ENCODE measurements at places on chromosomes 6 and 20.
A peak's percentile ranks its signal among the peaks of the same experiment; 100 is the strongest.

DNA sequence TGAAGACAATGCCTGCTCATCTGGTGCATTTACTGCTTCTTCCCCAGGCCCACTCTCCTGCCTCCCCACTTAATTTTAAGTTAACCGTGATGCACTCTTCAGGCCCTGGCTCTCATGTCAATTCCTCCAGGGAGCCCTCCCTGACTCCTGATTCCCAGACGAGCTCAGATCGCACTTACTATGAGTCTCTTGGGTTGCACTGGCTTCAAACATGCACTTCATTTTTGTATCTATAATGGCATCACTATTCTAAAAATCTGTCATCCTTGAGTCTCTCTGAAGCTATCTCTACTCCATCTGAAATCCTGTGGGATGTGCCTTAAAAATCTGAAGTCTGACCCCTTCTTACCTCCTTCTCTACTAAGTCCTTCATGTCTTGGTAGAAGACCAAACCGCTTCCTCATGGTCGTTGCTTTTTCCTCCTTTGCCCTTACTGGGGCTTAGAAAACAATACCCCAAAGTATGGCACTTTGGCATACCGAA, 24.7 kb downstream of the COX4I2 start:
- DNase-seq = no peak

DNA sequence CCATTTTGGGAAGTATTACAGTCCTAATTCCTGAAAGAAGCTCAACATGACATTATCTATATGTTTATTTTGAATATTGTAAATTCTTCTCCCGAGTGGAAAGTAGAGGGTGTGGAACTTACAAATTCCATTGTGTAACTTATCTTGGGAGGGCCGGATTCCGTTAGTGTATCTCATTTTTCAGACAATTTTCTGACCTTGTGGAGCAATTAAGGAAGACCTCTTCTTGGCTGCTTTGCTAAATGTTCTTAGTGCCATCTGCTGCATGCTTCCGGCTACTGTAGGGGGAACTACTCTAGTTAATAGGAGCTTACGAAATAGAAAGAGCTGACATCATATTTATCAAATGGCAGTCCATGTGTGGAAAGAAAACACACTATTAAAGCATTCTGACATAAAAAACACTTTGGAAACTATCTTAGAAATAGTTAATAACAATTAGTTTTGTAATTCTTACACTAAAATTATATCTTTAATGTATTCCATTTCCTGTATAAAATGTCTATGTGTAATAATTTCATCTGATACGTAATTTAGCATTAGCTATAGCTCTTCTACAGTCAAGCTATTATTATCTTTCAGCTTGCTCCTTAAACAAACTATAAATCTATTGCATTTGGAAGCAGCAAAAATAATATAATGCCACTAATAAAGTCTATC, 41.5 kb upstream of the KCNQ5 start:
- peak; percentile 25 for DNase-seq

- DNase-seq = no peak
Measured at GRCh38 chr6:35059596-35060345, 81.4 kb downstream of the TCP11 start.

DNA sequence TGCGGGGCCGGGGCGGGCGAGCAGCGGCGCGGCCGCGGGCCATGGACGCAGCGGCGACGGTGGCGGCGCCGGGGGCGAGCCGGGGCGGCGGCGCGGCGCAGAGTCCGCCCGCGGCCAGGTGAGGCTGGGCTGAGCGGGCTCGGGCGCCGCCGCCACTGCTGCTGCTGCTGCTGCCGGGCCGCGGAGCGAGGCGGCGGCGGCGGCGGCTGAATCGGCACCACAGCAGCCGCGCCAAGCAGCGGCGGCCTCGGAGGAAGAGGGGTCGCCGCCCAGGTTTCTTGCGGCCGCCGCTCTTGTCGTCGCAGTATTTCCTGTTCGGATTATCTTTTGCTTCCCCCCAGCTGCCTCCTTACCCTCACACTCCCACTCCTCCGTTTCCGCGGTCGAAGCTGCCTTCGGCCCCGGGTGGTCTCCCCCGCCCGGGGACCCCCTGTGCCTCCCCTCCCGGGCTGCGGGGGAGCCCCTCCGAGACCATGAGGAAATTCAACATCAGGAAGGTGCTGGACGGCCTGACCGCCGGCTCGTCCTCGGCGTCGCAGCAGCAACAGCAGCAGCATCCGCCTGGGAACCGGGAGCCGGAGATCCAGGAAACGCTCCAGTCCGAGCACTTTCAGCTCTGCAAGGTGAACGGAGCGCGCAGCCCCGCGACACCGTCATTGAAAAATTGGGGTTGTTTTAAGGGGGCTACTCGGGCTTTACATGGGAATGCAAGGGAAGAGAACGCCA, at the start of gene STXBP5:
TSS of gene STXBP5 (plus strand) at position 358 of the 726 bp plus-strand sequence. CDS start at position 474, 116 bp downstream.
- no peak for DNase-seq

DNA sequence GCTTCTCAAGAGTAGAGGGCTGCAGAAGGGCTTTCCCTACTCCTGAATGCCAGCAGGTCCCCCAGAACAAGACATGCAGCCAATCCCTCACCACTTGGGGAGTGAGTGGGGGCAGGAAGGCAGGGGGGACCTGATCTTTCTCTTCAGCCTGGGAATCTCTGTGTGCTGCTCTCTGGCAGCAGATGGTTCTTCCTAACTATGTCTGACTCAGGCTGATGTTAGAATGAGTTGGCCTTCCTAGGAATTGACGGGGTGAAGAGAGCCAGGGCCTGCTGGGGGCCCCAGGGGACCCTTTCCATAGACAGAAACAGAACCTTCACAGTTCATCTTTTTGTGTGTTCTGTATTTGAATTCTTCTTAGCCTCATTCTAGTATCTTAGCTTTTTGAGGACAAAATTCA, 29.0 kb upstream of the TCP11 start:
- no peak for DNase-seq

- DNase-seq = no peak
Measured at GRCh38 chr6:37947468-37947867, 127.9 kb downstream of the ZFAND3 start.

DNA sequence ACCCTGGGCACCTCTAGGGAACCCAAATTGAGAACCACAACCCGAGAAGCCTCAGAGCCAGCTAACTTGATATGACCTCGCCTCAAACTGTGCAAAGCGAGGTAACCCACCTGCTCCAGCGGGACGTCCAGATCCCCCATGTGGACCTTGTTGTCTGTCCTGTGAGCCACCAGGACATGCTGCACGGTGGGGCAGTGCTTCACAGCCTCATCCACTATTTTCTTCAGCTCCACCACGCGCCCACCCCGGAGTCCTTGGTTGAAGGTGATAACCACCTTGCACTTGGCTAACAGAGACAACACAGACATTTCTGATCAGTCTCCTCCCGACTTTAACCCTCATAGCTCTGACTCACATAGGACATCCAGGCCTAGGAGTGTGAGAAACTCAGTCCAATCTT, 30.8 kb upstream of the APMAP start:
- DNase-seq = no peak

DNA sequence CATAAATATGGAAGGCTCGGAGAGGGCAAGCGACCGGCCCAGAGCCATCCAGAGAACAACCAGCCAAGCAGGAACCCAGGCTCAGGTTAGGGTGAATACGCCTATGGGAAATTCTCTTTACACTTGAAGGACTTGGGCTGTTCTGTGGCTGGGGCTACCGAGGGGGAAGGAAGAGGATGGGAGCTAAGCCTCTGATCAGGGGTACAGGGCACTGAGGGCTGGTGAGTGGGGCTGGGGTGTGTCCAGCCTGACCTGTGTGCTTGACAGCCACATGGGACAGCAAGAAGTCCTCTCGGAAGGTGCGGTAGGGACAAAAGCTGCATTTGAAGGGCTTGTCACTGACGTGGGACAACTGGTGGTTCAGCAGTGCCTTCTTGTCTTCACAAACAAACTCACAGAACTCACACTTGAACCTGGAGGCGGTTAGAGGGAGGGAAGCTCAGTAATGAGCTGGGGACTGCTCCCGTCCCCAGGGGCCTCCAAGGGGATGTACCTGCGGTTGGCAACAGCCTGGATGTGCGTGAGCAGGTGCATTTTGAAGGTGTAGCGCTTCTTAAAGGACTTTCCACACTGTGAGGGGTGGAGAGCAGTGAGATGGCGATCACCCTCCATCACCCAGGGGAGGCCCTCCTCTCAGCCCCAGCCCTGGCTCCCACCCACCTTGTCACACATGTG, 11.9 kb downstream of the ZNF335 start:
- DNase-seq = no peak

DNA sequence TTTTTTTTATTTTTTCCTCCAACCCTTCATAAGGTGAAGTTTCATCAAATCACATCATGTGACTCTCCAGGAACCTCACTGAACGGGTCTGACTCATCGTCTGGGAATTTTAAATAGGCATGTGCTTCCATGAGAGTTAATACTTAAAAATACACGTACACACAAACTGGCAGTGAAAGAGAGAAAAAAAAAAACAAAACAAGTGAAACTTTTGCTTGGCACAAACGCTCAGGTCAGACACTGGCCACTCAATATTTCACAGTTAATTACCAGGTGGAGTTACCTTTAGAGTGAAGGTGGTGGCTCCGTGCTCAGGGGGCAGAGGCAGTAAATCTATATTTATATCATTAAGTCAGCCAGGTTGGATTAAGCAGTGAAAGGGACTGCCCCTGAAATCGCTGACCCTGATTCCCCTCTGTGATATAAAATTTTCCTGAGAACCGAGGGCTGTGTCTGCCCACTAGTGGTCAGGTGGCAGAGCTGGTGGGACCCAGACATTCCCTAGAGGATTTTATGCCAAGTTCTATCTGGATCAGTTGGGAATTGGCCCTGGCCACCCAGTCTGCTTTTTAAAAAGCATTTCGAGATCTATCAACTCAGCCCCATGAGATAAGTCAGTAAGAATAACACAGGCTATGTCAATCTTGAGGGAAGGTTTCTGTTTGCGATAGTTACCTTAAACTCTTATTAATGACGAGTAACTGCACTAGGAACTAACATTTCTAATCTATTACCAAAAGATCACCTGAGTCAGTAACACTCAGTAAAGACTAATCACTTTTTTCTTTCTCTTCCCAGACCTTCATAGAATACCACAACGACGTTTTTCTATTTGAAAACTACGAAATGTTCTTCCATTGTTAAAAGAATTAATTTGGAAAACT, 259.1 kb downstream of the HDGFL1 start:
- DNase-seq = no peak

DNA sequence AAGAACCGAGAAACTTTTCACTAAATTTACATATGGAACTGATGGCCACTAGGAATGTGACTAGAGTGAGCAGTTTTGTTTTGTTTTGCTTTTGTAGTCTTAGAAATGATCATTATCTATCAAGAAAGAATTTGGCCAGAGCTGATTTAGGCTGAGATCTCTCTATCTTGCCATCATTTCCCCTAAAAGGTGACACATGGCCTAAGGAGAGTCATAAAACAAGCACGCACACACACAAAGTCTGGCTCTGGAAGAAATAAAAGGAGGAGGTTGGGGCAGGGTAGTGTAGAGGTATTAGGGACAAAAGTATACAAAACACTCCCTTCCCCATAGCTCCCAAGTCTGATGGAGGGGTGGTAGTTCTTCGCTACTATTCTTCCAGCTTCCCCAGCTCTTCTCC, 56.4 kb downstream of the RIPOR2 start:
- no peak for DNase-seq

DNA sequence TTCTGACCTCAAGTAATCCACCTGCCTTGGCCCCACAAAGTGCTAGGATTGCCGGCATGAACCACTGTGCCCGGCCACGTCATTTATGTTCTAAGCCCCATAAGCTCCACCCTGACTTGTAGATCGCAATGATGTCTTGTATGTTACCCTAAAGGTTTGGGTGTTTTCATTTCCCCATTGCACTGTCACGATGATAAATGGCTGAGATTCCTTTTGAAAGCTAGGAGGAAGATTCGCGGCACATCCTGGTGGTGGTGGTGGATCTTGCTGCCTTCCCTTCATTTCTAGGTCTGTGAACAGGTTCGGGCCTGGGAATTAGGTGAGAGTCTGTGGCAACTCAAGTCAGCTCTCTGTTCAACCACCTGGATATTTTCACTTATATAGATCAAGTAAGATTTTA, 28.3 kb downstream of the MUC22 start:
- no peak for DNase-seq

DNA sequence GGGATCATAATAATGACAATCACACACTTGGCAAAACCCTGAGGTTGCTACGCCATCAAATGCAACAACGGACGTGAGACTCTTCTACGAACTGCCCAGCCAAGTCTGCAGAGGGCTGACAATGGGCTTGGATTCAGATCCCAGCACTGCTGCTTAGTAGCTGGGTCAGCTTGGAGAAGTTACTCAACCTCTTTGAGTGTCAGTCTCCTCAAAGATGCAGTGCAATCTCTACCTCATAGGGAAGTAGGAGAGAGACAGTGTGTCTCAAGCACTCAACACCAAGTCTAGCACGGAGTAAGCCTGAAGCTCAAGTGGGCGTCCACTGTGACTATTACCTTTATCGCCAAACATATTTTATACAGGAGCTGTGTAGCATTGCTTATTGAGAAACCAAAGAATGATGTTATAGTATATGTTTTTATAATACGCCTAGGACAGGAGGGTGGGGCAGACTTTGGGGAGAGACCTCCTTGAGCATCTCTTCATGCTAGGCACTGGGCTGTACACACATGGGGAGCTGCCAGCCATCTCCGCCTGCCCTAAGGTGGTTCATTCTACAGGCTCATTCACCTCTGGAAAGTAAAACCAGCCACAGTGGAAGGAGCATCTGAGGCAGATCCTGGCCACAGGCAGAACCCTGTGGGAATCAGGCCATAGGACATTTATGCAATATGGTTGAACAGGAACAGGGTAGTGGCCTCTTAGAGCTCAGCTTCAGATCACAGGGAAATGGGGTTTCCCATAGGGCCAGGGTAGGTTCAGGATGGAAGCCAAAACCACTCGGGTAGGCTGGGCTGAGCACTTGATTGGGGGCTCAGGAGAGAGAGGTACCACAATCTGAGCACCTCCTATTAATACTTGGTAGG, 160.2 kb downstream of the MRPL14 start:
- no peak for DNase-seq

- no peak for DNase-seq
Measured at GRCh38 chr6:108736832-108737231, 111.4 kb upstream of the ARMC2 start.

- DNase-seq = no peak
Measured at GRCh38 chr20:6632187-6632586, 135.3 kb upstream of the BMP2 start.

DNA sequence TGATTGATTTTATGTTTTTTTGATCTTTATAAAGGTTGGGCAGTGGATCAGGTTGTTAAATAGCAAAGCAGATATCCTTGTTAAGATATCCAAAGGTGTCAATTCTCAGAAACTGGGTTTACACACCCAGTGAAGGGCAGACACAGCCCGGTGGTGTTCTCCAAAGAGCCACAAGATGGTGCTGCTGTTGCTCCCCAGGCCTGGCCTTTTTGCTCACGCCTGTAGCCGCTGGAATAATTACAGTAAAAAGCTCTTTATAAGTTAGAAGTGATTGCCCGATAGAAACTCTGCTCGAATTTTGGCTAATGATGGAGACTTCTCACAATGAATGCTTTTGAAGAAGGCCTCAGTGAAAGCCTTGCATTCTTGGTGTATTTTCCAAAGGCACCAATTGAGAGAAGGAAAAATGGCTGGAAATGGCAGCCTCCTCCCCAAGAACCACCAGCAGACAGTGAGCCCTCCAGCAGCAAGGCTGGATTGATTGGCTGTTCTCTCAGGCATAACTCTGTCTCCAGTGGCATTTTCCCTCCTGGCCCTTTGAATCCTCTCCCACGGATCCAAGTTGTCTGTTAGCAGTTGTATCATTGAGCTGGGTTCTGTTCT, 120.5 kb upstream of the CHD6 start:
- peak; percentile 60 for DNase-seq
